ENCODE measurements at places on chromosomes 3 and 15. TPM values are rescaled to one million over a fixed set of nuclear protein-coding genes. Genes with fewer than 3 reads are reported as not detected.

Gene RTP3
- not detected for total RNA-seq

DNA sequence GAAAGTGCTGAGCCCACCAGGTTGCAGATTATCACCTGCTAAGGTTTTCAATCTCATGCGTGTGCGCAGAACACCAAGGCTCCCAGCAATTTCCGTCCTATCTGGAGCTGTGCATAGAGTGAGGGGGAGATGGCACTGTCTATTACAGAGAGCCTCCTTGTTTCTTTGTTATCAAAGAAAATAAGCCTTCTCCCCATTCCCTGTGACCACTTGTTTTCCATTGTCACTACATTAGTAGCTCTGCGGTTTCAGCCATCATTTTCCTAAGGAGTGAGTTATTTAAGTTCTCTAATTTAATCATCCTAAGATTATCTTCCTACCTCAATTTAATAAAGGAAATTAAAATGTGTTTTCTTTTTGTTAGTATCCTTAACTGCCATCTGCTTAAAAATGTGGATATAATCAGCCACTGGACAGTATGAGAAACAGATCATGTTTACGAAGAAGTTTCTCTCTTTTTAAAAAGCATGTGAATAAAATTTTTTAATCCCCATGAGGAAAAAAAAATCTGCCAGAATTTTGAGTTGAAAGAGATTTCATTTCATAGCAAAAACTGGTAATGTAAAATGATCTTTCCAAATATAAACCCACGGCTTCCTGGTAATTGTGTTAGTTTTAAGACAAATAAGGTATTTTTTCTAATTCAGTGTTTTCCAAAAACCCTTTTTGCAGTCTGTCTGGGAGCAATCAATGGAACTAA lies 172.3 kb upstream of the UBE2E1 start:
- H3K27ac ChIP-seq: no peak overlapping the region
- H3K27me3 ChIP-seq: no peaks in the 10 kb centered on the region
- no peak for DNase-seq
- no peak overlapping the region for H3K4me3 ChIP-seq

Gene FYTTD1
- 38.4 TPM for total RNA-seq

Gene C3orf70
- 4.7 TPM for total RNA-seq

DNA sequence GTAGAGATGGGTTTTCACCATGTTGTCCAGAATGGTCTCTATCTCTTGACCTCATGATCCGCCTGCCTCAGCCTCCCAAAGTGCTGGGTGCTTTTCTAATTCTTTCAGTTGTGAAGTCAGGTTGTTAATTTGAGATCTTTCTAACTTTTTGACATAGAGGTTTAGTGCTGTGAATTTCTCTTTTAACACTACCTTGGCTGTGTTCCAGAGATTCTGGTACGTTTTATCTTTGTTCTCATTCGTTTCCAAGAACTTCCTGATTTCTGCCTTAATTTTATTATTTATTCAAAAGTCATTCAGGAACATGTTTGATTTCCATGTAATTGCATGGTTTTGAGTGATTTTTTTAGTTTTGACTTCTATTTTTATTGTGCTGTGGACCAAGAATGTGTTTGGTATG lies 63.5 kb upstream of the CCDC54 start:
- H3K4me1 ChIP-seq: no peaks in the 10 kb centered on the region
- DNase-seq: no peak
- no peak overlapping the region for H3K4me3 ChIP-seq
- no peaks in the 10 kb centered on the region for H3K27me3 ChIP-seq

Gene TTC21A
- total RNA-seq: 1.2 TPM

- no peaks in the 10 kb centered on the region for H3K27me3 ChIP-seq
- H3K4me3 ChIP-seq: no peak overlapping the region
- no peaks in the 10 kb centered on the region for H3K36me3 ChIP-seq
- H3K27ac ChIP-seq: no peak overlapping the region
These were observed 44.0 kb downstream of the PDE8A start for GRCh38 chr15:85025516-85026251.

DNA sequence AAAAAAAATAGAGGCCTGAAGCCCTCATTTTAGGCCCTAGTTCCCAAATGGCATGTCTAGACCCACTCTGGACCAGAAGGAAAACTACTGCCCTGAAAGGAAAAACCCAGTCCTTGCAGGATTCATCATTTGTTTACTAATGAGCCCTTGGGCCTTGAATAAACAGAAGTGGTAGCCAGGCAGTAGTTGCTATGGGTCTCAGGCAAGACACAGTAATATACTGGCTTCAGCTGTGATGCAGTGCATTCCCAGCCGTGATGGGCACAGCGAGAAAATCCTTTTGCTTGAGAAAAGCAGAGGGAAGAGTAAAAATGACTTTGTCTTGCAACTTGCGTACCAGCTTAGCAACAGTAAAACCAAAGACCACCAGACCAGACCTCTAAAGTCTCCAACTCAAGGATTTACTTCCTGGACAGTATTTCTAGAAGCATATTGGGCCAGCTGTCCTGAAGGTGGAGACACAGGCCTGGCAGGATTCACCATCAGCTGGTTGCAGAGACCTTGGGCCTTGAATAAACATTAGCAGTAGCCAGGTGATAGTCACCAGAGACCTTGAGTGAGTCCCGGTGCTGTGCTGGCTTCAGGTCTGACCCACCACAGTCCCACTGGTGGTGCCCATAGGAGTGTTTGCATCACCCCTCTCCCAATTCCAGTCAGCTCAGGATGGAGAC lies 208.3 kb upstream of the SLITRK3 start:
- H3K4me1 ChIP-seq: no peaks in the 10 kb centered on the region
- no peaks in the 10 kb centered on the region for H3K27me3 ChIP-seq
- no peaks in the 10 kb centered on the region for H3K36me3 ChIP-seq

DNA sequence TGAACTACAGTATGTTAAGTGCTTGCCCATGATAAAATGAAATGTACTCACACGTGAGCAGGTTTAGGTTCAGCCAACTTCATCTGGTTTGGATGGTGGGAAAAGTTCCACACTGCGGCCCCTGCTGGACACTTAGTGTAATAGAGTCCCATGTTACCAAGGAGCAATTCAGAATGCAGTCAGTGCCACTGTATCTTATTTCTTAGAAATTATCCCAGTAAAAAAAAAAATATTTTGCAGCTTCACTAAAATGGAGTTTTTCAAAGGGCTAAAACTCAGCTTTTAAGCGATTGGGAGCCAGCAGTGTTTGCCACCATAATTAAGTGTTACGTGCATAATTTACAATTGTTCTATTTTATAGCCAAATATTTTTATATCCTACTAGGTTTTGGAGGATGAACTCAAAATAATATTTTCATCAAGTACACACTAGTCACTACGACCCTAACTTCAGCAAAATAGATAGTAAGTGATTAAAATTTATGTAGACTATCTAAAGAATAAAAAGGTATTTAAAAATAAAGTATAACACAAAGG lies 371.7 kb upstream of the GBE1 start:
- no peaks in the 10 kb centered on the region for H3K27me3 ChIP-seq
- no peaks in the 10 kb centered on the region for H3K36me3 ChIP-seq
- H3K4me1 ChIP-seq: no peaks in the 10 kb centered on the region
- peak; percentile 68 for DNase-seq
- no peak overlapping the region for H3K27ac ChIP-seq
- no peak overlapping the region for H3K4me3 ChIP-seq

Gene KCNH8
- 2.3 TPM for total RNA-seq

- peaks cover 52% of the 10 kb centered on the region for H3K4me1 ChIP-seq
- H3K4me3 ChIP-seq: no peak overlapping the region
- no peak overlapping the region for H3K27ac ChIP-seq
- no peak for DNase-seq
- no peaks in the 10 kb centered on the region for H3K36me3 ChIP-seq
These were observed 7.4 kb downstream of the ALDH1A2 start for GRCh38 chr15:58058073-58058472.

DNA sequence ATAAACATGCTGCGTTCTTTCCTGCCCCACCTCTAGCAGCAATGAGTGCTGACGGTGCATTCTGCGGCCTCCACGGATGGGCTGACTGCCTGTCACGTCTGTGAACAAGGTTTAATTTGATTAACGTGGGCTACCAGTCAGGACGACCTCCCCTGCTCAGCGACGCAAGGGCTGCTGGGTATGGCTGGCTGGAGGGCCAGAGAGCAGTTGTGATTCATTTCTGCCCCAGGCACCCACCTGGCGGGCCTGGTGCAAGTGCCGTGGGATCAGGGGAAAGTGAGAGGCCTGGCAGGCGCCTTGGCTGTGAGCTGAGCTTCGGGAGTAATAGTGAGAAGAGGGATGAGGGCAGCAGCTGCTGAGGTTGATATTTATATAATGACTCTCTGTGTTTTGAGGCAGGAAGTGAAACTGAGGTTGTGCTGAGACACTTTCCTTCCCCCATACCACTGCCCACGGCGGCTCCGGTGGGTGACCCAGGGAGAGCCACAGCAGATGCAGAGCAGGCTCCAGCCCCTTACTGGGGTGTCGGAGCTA lies 190.4 kb upstream of the BCL6 start:
- no peaks in the 10 kb centered on the region for H3K36me3 ChIP-seq
- no peaks in the 10 kb centered on the region for H3K4me1 ChIP-seq
- H3K4me3 ChIP-seq: no peak overlapping the region
- no peak overlapping the region for H3K27ac ChIP-seq
- H3K27me3 ChIP-seq: no peaks in the 10 kb centered on the region

Data from neural progenitor cell (in vitro differentiated cells).